AG20443 (cell line): ENCODE measurements at places on chromosomes 5 and 9.

DNA sequence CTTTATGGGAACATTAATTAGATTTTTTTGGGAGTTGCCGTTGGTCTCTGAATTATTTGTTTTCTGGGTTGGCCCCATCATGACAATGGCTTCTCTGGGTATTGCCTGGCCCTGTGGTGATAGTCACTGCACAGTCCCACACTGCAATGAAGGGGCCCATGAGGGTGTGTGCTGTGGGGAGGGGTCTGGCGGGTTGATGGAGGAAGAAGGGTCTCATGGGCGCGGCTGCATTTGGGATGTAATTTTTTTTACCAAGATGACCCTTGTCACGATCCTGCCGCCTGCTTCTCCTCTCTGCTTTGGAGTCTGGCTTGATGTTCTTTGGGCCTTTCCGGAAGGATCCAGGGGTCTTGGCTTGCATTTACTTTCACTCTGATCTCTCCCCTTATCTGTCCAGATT, 44.1 kb downstream of the WNK2 start:
- DNase-seq: no peak

DNA sequence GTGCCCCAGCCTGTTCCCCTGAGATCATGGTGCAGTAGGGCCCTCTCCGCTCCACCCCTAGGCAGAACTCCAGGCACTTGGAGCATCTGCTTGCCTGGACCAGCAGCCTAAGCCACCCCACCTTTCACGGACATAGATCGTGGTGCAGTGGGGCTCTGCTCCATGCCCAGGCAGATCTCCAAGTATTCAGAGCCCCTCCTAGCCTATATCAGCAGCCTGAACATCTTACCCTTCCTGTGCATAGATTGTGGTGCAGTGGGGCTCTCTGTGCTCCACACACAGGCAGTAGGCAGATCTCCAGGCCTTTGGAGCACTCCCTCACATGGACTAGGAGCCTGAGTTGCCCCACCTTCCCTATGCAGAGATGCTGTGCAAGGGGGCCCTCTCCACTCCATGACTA, 103.0 kb downstream of the GLIS3 start:
- DNase-seq: no peak

DNA sequence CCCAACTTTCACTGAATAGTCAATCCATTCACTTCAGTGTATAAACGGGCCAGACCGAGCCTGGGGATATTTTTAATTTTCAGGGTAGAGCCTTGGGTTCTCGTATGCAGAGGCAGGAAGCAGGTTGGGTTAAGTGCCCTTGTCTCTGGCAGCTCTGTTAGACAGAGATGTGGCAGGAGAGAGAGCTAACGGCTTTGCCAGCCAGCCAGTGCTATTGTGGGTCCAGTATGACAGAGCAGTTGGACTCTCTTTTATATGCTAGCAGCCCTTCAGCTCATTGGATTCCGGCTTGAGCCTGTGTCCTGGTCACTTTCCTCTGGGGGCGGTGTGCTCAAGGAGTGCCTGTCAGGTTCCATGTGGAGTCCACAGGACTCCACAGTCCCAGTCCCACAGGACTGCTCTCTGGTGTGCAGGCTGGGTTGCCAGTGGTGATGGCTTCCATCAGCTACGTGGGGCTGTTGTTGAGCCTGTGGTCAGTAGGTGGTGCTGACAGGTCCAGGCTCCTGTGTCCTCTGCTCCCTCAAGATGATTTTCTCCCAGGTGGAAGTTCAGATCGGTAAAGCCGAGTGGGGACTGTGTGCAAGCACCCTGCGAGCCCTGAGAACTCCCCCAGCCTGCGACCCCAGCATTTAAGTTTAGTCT, 14.3 kb downstream of the CLTA start:
- DNase-seq: no peak

DNA sequence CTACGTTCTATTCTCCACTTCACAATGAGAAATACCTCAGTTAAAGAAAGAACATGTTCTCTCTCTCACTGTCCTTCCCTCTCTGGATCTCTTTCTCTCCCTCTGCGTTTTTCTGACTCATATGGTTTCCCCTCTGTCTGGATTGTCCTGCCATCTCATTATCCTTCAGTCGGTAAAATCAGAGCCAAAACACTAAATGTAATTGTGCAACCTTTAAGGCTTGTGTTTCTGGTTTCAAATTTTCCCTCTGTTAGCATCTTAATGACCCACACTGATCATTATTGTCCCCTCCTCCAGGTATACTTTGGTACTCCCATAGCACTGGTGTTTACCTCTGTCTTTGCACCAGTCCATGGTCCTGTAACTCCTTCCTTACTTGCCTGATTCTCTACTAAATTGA, 509.4 kb upstream of the C9orf72 start:
- DNase-seq: no peak

DNA sequence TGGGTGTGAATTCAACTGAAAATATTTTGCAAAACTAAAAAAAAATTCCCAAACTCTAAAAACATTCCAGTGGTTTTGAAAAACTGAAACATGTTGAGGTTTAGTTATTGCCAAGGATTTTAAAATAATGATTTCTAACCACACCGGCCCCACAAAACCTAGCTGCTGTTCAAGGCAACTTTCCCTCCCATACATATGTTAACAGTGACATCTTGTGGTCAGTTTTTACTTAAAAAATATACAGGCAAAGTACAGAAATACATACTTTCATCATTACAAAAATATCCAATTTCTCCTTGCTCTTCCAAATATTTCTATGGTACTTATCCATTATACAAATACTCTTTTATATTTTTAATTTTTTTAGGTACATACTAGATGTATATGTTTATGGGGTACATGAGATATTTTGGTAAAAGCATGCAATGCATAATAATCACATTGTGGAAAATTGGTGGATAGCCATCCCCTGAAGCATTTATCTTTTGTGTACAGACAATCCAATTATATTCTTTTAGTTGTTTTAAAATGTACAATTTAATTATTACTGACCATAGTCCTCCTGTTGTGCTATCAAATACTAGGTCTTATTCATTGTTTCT, 34.4 kb upstream of the MRPS30 start:
- peak; percentile 66 for DNase-seq

GRCh38 chr5:59268756-59269415, 624.6 kb downstream of the PDE4D start:
- no peak for DNase-seq

DNA sequence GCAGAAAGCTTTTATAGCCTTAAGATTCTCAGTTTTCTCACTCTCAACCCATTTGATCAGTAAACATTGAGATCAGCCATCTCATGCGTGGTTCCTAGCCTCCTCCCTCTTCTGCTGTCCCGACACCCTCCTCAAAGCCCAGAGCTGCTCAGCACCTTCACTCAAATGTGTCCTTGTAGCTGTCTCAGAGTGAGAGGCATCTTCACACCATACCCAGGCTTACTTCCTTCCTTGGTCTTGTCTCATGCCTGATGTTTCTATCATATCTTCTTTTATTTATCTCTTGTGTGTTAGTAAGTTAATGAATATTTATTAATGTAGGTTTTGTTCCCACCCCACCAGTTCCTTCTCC, 72.4 kb upstream of the SNX2 start:
- no peak for DNase-seq

DNA sequence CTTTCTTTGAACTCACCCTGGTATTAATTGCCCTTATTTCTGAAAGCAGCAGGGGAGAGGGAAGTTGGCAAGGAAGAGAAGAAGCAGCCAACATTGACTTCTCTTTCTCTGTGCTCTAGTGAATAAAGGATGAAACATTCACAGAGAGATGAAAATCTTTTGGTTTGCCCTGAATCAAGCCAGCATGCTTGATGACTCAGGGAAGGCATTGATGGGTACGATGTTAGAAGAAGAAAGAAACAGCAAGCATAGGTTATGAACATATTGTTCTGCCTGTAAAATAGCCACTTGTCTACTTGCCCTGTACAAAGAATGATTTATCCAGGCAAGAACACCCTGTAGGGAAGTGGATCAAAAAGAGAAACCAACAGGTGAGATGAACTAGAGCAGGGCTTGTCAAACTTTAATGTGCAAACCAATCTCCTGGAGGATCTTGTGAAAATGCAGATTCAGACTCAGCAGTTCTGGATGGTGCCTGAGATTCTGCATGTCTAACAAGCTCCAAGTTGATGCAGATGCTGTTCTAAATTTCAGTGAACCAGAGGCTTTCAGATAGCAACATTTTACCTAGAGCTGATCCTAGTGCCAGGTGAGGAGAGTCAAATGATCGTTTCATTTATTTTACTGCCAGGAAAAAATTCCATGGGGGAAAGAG, 586.6 kb upstream of the TLE4 start:
- DNase-seq: peak; percentile 16

DNA sequence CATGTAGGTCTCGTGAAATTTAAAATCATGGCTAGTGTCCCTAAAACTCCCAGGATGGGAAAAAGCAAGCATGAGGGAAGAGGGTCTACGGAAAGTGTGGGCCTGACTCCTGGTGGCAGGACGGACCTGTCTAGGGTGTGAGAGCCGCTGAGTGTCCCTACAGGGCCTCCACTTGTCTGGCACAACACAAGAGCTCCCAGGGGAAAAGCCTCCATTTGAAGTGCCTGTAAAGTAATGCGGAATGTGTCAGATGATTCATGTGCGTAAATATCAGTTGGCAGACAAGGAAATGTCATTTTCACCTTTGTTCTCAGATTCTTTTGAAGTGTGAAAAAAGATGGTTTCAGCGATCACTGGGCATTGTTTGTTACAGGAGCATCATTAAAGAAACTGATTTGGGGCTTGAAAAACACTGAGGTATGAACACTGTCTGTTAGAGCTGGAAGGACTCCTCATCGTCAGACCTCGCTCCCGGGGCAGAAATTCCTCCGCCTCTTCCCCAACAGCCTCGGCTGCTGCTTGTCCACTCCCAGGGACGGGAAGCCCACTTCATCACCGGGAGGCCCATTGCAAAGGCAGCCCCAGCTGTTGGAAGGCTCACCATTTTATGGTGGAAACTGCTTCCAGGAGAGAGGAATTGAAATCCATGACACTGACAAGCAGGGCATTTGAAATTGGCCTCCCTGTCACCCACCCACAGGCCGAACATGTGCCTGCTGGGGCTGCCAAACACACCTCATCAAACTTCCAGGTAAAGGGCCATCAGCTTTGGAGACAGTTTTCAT, 240.8 kb downstream of the FSTL4 start:
- DNase-seq: no peak

DNA sequence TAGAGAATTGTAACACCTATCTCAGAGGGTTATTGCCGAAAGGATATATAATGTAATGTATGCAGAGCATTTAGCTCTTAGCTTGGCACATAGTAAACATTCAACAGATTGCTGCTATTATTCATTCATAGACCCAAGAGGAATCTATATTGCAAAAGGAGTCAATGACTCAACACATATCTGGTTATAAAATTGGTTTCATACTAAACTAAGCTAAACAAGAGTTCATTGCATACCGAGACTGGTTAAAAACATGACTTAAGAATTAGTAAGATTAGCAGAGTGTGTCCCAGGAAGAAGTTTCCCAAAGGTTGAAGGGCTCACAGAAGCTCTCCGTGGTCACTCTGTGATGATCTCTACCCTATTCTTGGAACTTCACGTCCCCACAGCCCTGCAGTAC, 339.6 kb upstream of the CCNH start:
- DNase-seq: no peak

GRCh38 chr9:114643896-114644295, 13.7 kb downstream of the TEX53 start:
- no peak for DNase-seq

- DNase-seq: no peak
Observed at GRCh38 chr5:44943647-44944046, 134.9 kb downstream of the MRPS30 start.

- peak; percentile 89 for DNase-seq
Observed at GRCh38 chr5:35046774-35047173, 975 bp downstream of the AGXT2 start.

GRCh38 chr9:125407432-125407973, 145.9 kb downstream of the GAPVD1 start:
- no peak for DNase-seq

DNA sequence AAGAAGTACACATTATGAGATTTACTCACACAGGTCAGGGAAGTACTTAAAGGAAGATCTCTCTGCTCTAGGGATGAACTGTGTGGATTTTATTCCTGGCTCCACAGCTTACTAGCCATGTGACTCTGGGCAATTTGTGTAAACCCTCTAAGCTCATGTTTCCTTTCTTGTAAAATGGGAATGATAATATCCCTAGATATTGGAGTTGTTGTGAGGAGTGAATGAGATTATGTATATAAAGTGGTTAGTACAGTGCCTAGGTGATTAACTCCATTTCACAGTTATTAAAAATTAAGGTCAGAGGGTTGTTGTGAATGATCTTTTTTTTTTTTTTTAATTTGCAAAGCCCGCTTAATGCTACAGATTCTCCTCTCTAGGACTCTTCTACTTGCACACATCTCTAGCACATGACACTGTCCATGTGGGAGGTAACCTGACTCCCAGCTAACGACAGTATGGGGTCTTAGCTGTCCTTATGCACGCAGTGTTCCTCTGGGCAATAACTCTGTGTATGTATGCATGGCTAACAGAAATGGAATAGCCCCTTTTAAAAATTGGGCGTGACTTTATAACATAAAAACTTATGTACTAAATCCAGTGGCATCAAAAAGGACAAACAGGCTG, 23.9 kb upstream of the MYOT start:
- no peak for DNase-seq

DNA sequence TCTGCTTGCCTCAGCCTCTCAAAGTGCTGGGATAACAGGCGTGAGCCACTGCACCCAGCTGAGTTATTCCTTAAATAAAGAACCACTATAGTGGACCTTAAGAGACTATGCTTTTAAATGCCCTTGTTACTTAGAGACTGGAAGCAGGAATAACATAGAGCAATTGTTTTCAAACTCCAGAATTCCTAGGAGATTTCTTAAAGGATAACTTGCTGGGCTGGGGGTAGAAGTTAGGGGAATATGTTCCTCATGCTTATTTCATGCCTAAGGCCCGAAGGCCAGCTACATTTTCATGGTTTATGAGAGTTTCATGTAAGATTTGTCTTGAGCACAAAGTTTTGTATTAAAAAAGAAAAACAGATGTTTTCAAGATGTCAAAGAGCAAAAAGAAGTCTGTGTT, 48.2 kb downstream of the CSNK1A1 start:
- DNase-seq: no peak

DNA sequence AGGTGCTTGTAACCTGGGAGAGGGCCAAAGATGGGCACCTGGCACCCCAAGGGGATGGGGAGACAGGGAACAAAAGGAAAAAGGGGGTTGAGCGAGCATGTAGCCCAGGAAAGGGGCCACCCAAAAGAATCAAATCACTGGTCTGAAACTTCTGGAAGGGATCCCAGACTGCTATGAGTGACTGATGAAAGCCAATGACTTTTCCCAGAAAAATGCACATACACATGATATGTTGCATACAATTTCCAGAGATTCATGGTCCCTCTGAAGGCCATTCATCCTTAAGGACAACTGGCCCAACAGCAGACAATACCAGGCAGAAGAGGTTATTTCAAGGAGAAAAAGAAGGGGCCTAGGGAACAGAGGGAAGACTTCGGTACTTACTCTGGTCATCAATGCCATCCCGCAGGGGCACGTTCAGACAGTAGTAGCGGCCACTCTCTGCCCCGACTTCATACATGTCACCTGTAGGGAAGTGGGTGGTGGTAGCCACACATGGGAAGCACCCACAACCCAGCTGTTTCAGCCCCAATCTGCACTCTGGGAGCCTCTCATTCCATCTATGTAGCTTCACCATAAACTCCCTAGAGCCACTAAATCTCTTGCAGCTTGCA, 8.4 kb downstream of the HDAC3 start:
- no peak for DNase-seq
